ENCODE measurements at places on chromosomes 1 and 21. TPM values are rescaled to one million over a fixed set of nuclear protein-coding genes. Genes with fewer than 3 reads are reported as not detected.

DNA sequence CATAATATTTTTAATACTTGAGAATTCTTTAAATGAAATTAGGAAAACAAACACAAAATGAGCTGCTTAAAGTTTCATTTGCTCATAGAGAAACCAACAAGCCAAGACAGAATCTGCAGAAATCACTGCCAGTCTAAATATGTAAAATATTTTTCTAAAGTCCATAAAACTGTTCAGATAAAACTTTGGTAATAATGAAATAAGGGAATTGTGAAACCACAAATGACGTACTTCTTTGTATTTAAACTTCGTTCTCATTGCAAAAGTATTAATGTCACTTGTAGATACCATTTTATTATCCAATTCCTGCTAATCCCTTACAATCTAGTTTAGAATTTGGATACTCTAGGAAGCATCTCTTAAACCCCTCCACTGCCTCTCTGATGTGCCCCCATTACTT, 234.5 kb upstream of the NEGR1 start:
- H3K27me3 ChIP-seq, result no peaks in the 10 kb centered on the region
- no peak overlapping the region for H3K27ac ChIP-seq
- H3K36me3 ChIP-seq, result no peaks in the 10 kb centered on the region

DNA sequence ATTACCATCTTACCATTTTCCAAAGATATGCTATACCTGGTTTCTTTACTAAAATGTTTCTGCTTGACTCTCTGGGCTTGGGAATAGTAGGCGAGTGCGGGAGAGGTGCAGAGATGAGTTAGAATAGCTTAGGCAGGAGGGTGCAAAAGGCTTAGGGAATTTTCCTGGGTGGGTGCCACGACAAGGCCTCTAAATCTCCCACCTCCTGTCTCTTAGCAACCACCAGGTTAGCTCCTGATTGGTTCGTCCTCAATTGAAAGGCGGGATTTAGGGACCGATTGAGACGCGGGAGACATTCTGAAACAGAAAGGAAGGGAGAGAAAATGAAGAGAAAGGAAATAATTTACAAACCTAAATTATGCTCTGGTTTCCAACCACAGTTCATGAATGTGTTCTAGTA, 3.1 kb downstream of the ACKR1 start:
- DNase-seq, result no peak
- no peak overlapping the region for H3K4me3 ChIP-seq
- H3K36me3 ChIP-seq, result no peaks in the 10 kb centered on the region
- no peak overlapping the region for H3K27ac ChIP-seq

DNA sequence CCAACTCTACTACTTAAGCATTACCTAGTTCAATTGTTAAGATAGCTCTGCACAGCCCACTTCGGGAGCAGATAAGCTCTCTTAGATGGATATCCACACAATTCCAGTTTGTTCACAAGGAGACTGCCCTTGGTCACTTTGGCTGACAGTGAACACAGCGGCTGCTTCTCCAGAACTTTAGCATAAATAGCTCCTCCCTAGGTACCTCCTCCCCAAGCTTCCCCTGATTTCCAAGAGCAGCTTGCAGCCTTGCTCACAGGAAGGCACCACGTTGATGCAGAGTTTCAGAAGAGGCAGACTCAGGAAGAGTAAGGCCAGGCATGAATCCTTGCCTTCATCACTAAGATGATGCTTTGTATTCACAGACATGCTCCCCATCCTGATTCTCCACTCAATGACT, 24.7 kb downstream of the TFF3 start:
- H3K27me3 ChIP-seq, result no peaks in the 10 kb centered on the region
- H3K4me1 ChIP-seq, result no peaks in the 10 kb centered on the region
- H3K36me3 ChIP-seq, result no peaks in the 10 kb centered on the region
- no peak overlapping the region for H3K4me3 ChIP-seq

GRCh38 chr1:234538930-234539649, 60.1 kb upstream of the TARBP1 start:
- H3K27ac ChIP-seq, result peak overlapping the region; percentile 99
- peaks cover 75% of the 10 kb centered on the region for H3K4me1 ChIP-seq
- no peaks in the 10 kb centered on the region for H3K36me3 ChIP-seq
- DNase-seq, result peak; percentile 33
- no peaks in the 10 kb centered on the region for H3K27me3 ChIP-seq

DNA sequence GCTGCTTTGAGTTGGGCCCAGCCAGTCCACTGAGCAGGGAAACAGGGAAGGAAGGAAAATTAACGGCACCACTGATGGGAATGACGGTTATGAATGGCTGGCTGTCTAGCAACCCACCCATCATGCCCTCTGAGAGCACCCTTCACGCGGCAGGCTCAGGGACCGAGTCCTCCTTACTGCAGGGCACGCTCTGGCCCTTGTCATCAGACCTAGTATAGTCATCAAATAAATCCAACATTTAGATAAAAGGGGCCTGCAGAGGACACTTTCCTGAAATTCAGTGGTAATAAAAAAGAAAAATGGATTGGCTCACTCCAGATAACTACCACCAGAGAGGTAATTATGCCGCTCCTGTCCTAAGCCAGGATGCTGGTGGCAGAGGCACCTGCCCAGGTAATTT, 509.4 kb downstream of the MATN1 start:
- no peak overlapping the region for H3K27ac ChIP-seq
- no peak for DNase-seq
- H3K4me3 ChIP-seq, result no peak overlapping the region
- no peaks in the 10 kb centered on the region for H3K27me3 ChIP-seq
- no peaks in the 10 kb centered on the region for H3K4me1 ChIP-seq

- no peak overlapping the region for H3K27ac ChIP-seq
- DNase-seq, result no peak
- no peak overlapping the region for H3K4me3 ChIP-seq
- H3K4me1 ChIP-seq, result no peaks in the 10 kb centered on the region
- no peaks in the 10 kb centered on the region for H3K36me3 ChIP-seq
Measured at GRCh38 chr1:1092149-1092855, 18.2 kb upstream of the RNF223 start.

- H3K4me3 ChIP-seq, result no peak overlapping the region
- no peak for DNase-seq
- no peaks in the 10 kb centered on the region for H3K36me3 ChIP-seq
- no peaks in the 10 kb centered on the region for H3K27me3 ChIP-seq
Measured at GRCh38 chr1:186978596-186979556, 150.1 kb downstream of the PLA2G4A start.

DNA sequence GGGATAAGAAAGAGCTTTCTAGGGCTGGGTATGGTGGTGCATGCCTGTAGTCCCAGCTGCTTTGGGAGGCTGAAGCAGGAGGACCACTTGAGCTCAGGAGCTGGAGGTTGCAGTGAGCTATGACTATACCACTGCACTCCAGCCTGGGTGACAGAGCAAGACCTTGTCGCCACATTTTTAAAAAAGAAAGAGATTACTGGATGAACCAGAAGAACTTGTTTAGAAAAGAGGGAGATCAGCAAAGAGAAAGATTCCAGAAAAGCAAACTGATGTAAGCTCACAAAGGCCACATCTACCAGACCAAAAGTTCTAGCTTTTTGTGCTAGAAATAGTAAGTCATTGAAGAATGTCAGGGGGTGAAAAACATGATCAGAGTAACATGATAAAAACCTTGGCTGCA, 117.6 kb downstream of the KIAA0319L start:
- no peaks in the 10 kb centered on the region for H3K27me3 ChIP-seq
- no peak overlapping the region for H3K27ac ChIP-seq
- H3K4me3 ChIP-seq, result no peak overlapping the region
- peaks cover 51% of the 10 kb centered on the region for H3K36me3 ChIP-seq

- DNase-seq, result no peak
- H3K27me3 ChIP-seq, result no peaks in the 10 kb centered on the region
- peaks cover 11% of the 10 kb centered on the region for H3K36me3 ChIP-seq
- no peak overlapping the region for H3K4me3 ChIP-seq
- H3K27ac ChIP-seq, result no peak overlapping the region
Measured at GRCh38 chr1:205719015-205719414, 31.0 kb downstream of the NUCKS1 start.

- H3K27me3 ChIP-seq, result no peaks in the 10 kb centered on the region
- H3K4me1 ChIP-seq, result no peaks in the 10 kb centered on the region
- no peaks in the 10 kb centered on the region for H3K36me3 ChIP-seq
- H3K27ac ChIP-seq, result no peak overlapping the region
- DNase-seq, result no peak
- no peak overlapping the region for H3K4me3 ChIP-seq
Measured at GRCh38 chr1:116722016-116722838, 32.0 kb upstream of the CD2 start.

DNA sequence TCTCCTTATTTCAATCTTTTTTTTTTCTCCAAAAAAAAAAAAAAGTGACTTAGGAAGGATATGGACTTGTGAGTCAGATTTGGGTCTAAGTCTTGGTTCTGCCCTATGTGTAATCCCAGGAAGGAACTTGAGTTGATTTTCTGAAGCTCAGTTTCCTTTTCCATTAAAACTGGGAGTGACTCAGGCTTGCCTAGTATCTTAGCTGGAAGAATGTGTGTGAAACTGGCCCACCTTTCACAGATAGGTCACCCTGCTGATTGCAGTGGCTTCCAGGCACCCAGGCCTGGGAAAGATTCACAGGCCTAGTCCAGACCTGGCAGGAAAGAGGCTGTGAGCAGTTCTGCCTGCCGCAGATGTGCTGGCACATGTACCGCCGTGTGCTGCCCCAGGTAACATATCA, 218.3 kb upstream of the HOOK1 start:
- H3K27ac ChIP-seq, result peak overlapping the region; percentile 62
- H3K36me3 ChIP-seq, result no peaks in the 10 kb centered on the region
- H3K27me3 ChIP-seq, result no peaks in the 10 kb centered on the region
- H3K4me3 ChIP-seq, result no peak overlapping the region
- peaks cover 41% of the 10 kb centered on the region for H3K4me1 ChIP-seq
- DNase-seq, result peak; percentile 74

DNA sequence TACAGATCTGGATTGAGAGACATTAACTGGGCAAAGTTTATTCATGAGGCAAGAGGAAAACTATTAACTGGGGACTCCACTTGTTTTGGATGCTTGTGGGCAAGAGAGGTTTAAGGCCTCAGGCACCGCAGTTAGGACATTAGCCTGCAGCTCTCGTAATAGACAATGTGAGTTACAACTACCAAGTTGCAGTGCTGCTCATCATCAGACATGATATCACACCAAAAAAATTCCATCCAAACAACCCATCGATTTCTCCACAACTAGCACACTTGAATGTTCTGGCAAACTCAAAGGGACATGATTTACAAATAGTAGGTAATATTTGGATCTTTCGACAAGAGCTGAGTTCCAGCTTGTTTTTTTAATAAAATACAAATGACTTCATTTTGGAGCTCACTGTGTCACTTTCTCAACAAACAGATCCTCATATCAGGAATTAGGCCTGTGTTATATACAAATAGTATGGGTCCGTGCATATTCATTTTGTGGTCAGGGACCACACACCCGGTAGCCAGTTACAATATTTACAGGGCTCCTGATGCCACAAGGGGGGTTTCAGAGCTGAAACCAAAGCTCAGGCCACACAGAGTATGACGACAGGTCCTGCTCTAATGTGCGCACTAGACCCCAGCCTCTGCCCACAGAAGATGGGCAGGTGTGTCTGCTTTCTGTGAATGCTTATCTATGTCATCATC, 128.0 kb downstream of the TGFBR3 start:
- H3K36me3 ChIP-seq, result no peaks in the 10 kb centered on the region
- H3K4me3 ChIP-seq, result no peak overlapping the region
- no peak overlapping the region for H3K27ac ChIP-seq

DNA sequence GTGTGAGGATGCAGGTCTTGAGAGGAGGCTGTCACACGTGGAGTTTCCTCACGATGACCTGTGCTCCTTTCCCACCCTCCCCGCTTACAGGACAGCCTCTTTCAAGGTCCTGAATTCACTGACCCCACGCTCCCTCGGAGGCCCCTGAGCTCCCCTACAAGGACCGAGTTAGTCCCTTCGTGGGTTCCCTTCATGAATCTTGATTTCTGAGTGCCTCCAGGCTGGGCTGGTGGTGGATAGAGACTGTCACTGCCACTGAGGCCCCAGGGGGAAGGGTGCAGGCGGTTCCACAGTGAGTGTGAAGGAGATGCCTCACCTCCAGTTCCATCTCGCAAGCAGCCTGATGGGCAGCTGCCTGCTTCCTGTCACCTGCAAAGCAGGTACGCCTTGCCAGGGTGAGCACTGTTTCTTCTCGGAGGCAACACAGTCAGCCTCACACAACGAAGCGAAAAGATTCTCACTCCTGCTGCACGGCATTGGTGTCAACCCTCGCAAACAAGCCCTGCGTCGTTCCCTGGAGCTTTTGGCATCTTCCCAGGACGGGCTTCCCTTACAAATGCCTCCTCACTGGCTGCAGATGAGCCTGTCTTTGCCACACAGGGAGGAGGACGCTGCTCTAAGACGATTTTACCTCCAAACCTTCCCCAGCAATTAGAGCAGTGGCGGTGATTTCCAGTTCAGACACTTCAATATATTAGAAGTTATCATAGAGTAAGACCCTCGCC, 26.7 kb upstream of the PCP4 start:
- H3K4me3 ChIP-seq, result no peak overlapping the region
- H3K27ac ChIP-seq, result no peak overlapping the region
- no peaks in the 10 kb centered on the region for H3K4me1 ChIP-seq
- H3K27me3 ChIP-seq, result no peaks in the 10 kb centered on the region
- no peak for DNase-seq
- H3K36me3 ChIP-seq, result no peaks in the 10 kb centered on the region

- H3K27me3 ChIP-seq, result no peaks in the 10 kb centered on the region
- H3K36me3 ChIP-seq, result no peaks in the 10 kb centered on the region
- DNase-seq, result peak; percentile 45
- H3K4me1 ChIP-seq, result peaks cover 33% of the 10 kb centered on the region
Measured at GRCh38 chr1:154608397-154609270, 648 bp upstream of the ADAR start.

The KLF18 gene
- total RNA-seq, result not detected

The SHE gene
- 2.6 TPM for total RNA-seq

The SEC16B gene
- 11.2 TPM for total RNA-seq

The INAVA gene
- 22.1 TPM for total RNA-seq

The PLEKHG5 gene
- total RNA-seq, result 8.6 TPM

The ZSCAN20 gene
- 3.6 TPM for total RNA-seq

Data from body of pancreas (tissue), 4 donors.